ENCODE measurements at places on chromosomes 1 and 21.

GRCh38 chr21:39153373-39153772 lies 29.9 kb downstream of the PSMG1 start:
- DNase-seq = no peak

DNA sequence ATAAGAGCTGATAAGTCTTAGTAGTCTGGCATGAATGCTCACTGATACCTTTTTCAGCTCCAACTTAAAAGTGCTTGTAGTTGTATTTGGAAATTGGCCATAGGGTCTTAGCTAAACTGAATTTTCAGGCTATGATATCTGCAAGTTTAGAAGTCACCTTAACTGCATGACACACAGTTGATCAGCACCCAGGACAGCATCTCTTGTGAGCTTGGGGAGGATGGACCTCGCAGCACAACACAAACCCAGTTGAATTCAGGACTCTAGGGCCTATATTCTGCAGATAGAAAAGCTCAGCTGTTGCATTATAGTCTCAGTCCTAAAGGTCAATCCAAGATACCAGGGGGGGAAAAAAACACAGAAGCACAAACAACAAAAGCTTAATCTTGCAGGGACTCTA lies 394.3 kb downstream of the KCNH1 start:
- no peak for DNase-seq

DNA sequence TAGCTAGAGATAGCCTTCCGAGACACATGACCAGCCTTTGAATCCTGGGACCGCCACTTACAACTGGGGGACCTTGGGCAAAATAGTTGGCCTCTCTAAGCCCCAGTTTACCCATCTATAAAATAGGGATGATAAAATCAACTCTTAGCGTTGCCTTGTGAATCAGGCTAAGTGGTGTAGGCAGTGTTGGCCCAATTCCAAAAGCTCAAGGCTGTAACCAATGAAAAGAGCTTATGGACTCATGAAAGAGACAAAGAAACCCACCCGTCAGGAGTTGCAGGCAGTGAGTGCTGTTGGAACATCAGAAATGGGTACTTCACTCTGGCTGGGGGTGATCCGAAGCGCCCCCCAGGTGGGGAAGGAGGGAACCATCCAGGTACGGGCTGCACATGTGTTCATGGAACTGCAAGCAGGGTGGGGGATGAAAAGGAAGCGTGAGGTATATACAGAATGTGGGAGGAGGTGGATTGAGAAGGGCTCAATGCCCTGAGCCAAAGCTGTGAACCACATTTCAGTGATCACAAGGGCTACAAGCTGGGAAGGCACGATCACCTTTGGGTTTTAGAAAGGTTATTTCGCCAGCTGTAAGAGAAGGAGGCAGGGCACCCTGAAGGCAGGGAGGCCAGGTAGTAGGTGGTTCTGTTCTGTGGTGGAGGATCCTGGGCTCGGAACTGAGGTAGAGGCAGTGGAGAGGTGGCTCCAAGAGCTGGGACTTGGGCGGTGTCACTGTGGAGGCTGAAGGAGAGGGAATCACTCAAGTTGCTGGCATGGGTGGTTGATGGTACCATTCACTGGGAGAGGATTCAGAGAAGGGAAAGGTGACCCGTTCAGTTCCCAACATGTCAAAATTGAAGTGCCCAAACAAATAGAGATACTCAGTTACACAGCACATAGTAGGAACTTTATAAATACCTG lies 11.4 kb upstream of the KIAA1614 start:
- DNase-seq = no peak

DNA sequence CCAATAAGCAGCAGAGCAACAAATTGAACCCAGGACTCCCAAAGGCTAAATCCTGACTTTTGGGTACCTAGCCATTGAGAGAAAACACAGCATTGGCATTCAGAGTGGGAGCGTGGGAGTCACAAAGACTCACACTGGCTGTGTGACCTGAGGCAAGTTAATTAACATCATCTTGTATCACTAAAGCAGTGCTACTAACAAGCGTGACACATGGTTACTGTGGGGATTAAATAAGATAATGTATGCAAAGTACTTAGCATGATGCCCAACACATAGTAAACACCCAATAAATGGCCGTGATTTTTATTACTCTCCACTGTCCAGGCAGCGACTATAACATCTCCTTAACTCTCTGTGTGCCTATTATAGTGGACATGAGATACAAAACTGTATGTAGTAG lies 73.3 kb downstream of the CD34 start:
- DNase-seq = no peak

GRCh38 chr1:113976609-113977278 lies 2.5 kb upstream of the OLFML3 start:
- no peak for DNase-seq

GRCh38 chr1:74728736-74729135 lies 4.1 kb downstream of the CRYZ start:
- DNase-seq = no peak

- DNase-seq = no peak
These were observed 4.5 kb downstream of the ZBED6 start for GRCh38 chr1:203799971-203800370.
